Right cardiac atrium (tissue), 5 donors: ENCODE measurements at places on chromosomes 7 and 10. TPM values are rescaled to one million over a fixed set of nuclear protein-coding genes. Genes with fewer than 3 reads are reported as not detected.

- no peak for DNase-seq
Observed at GRCh38 chr10:103884681-103885139, 29.3 kb upstream of the SH3PXD2A start.

DNA sequence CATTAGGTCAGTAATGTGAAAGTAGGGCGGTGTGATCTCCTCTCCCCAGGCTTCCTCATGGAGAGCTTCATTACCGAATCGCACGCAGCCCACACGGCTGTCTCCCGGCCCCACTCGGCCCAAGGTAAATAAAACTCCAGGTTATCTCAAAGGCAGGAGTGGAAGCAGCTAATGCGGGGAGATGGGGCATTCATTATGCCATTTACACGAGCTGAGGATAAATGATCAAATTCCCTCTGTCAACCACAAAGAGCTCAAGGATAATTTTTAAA, 93.5 kb downstream of the ADARB2 start:
- DNase-seq = no peak

- DNase-seq = no peak
Observed at GRCh38 chr7:143456992-143457793, 13.9 kb downstream of the TAS2R60 start.

DNA sequence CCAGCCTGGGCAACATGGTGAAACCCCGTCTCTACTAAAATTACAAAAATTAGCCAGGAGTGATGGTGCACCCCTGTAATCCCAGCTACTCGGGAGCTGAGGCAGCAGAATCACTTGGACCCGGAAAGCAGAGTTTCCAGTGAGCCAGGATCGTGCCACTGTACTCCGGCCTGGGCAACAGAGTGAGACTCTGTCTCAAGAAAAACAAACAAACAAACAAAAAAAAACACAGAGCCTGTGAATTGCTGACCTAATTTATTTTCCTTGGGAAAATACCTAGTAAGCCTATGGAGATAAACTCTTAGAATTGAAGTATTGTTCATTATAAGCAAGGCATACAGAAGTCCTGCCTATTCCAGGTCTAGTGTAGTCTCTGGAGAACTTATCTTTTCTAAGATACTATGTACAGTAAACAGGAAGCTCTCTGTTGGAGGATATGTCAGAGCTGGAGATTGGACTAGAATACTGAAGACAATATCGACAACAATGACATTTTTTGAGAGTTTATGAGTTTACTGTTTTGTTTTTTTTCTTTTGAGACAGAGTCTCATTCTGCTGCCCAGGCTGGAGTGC, 14.9 kb downstream of the GTF2I start:
- no peak for DNase-seq

DNA sequence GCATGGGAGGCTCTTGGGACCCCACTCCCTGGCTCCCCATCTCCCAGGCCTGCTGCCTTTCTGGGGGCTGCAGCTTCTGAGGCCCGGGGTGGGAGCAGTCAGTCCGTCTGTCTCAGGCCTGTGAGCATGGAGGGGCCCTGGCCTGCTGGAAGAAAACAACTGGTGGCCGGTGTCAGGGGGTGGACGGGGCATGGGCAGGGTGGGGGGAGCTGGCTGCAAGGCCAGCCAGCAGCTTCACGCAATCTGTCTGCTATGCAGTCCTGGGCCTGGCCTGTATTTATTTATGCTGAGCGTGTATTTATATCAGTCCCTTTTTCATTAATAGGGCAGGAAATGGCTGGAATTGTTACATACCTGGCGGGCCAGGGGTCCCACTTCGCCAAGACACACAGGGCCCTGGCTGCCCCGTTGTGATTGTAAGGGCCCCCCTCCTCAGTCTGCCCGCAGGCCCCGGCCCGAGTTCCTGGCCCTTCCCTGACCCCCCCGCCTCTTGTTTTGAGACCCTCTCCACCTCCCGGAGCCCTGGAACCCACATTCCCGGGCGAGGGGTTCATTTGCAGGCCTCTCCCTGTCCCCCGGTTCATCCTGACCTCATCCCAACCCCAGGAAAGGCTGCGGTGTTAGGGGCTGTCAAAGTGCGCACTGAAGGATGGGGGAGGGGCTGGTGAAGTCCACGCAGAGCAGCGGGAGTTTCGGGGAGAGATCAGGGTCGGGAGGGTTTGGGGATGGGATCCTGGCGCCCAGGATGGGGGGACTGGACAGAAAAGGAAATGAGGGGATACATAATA, 8.2 kb downstream of the TMEM270 start:
- DNase-seq = peak; percentile 64

DNA sequence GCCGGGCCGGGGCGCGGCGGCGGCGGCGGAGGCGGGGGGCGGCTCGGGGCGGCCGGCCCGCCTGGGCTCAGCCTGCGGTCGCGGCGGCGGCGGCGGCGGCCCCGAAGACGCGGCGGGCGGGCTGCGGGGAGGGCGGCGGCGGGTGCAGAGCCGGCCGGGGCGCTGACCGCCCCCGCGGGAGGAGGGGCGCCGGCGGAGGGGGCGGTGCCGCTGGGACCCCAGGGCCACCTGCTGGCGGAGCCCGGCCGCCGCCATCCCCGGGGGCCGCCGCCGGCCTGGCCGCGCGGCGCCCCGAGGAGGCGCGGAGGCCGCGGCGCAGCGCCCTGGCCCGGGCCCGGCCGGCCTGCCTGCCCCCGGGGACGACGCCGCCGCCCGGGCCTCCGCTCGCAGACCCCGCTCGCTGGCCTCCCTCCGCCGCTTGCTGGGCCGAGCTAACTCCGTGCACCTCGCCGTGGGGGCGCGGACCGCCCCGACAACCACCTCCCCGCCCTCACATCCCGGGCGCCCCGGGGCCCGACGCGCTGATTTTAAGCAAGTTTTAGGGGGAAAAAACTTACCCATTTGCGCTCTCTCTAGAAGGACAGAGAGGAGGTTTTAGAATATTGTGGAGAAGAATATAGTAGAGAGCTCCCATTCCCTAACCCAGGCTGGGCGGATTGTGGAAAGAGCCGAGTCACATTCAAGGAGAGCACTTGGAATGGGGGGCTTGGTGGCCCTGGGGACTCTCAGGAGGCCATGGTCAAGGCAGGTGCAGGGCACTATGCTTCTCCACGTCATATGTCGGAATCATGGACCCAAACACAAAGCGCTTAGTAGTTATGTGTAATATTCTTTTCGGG, at the start of gene BEND7:
TSS of gene BEND7 (minus strand) at position 140 of the 839 bp plus-strand sequence. CDS start 481 bp downstream, outside the sequence.
- peak; percentile 40 for DNase-seq

DNA sequence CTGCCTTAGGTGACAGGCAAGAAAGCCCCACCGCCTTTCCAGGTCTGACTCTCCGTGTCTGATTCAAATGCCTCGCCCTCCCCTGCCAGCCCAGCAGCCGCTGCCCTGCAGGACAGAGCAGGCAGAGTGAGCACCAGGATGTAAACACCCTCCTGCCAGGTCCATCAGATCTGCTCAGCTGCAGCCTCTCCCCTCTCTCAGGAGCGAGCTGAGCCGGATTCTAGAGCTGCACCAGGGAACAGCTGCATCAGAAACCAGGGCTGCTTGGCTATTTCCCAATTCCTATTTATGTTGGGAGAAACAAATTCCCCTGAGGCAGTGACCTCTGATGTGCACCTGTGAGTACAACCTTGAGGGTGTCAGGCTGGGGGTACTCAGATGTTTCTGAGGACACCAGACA, 121.5 kb upstream of the ZMIZ1 start:
- no peak for DNase-seq

The CD36 gene
- total RNA-seq = 489 TPM

DNA sequence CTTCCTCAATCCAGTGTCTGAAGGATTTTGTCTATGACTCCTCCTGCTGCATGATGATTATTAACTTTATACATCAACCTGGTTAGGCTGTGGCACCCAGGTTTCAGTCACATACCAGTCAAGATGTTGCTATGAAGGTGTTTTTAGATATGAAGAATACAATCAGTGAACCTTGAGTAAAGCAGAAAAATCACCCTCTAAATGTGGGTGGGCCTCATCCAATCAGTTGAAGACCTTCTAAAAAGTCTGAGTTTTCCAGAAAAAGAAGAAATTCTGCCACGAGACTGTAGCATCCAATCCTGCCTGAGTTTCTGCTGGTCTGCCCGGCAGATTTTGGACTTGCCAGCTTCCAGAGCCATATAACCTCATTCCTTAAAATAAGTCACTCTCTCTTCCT, 126.1 kb upstream of the FRMD4A start:
- no peak for DNase-seq

- DNase-seq = no peak
Observed at GRCh38 chr10:113491967-113492565, 60.8 kb upstream of the HABP2 start.

DNA sequence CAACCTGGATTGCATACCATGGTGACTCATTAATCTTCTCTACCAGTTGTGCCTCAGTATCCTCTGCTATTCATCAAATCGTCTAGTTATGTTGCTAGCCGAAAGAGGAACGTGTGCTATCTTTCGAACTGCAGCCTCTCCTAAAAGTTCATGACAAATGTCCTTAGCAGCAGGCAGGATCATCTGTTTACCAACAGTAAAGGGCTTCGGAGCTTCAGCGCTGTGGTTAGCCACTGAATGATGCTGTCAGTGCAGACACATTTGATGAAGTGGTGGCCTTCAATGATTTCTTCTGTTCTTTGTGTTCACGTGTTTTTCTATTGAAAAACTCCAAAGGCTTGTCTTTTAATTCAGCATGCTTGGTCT, 68.8 kb downstream of the CSTF2T start:
- DNase-seq = no peak

DNA sequence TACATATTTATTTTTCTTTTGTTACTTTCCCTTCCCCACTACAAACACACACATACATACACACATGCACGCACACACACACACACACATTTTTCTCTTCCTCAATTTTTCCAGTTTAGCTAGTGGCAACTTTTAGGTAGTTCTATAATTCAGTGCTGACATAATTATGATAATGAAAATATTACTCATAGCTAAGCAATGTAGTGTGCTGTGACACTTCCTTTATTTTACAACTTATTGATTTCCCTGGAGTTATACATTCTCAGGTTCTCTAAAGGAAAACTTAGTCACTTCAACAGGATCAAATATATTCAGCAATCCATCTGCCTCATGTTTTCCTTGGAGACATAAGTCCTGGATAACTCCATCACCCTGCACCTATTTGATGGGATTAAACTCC, 151.6 kb downstream of the CACNA2D1 start:
- no peak for DNase-seq

DNA sequence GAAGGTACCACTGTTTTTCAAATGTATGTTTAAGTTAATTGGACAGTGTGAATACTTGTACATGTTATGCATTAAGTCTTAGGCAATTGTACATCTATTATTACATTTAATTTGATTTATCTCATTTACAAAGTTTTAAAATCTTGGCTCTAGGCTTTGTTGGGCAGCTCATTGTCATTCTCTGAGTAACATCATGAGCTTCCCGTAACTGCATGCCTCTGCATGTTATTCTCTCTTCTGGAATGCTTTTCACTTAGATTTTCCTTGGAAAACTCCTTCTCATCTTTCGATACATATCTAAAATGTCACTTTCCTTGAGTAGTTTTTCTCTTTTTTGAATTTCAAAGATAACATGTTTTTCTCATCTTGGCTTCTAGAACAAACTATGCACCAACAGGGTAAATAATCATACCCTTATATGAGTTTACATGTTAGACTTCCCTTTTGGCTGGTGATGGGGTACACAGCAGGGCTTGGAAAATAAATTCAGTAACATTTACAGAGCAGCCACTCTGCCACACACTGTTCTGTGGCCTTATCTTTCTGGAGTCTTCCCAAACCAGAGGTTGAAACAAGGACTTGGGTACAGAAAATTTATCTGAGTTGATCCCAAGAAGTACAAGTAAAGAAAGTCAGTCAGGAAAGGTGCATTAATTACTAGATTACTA, 42.2 kb upstream of the A1CF start:
- DNase-seq = no peak

The TEX47 gene
- not detected for total RNA-seq

- DNase-seq = no peak
Observed at GRCh38 chr7:6621195-6622133, 6.1 kb downstream of the ZNF853 start.

The IGFBP1 gene
- total RNA-seq = not detected

DNA sequence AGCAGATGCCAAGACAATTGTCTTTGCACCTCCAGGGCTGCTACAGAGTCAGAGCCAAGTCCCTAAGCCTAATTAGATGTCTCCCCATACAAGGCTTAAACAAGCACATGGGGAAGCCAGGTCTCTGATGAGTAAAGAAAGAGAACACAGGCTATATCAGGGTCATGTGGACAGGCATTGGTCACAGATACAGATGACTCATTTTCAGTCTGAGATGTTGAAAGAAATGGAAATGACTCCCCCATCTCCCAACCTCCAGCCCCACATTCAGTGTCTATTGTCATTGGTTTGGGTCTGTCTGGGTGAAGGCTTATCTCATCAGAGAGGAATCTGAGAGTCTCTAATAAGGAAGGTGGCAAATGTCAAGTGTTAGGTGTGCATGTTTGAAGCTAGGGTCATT, 290.1 kb upstream of the KIAA1217 start:
- no peak for DNase-seq

GRCh38 chr10:99784016-99784726, 1.7 kb downstream of the ABCC2 start:
- DNase-seq = peak; percentile 42

DNA sequence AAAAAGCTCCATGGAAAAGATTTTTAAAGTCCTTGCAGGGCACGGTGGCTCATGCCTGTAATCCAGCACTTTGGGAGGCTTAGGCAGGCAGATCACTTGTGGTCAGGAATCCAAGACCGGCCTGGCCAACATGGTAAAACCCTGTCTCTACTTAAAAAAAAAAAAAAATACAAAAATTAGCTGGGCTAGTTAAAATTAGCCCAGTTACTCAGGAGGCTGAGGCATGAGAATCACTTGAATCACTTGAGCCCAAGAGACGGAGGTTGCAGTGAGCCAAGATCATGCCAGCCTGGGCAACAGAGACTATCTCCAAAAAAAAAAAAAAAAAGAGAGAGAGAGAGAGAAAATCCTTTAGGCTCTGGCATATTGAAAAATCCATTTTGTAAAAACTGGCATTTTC, 61.9 kb downstream of the CCDC6 start:
- no peak for DNase-seq

GRCh38 chr7:2143981-2144595, 88.7 kb downstream of the MAD1L1 start:
- DNase-seq = no peak

- DNase-seq = no peak
Observed at GRCh38 chr10:27020243-27020642, 80.1 kb downstream of the ANKRD26 start.

DNA sequence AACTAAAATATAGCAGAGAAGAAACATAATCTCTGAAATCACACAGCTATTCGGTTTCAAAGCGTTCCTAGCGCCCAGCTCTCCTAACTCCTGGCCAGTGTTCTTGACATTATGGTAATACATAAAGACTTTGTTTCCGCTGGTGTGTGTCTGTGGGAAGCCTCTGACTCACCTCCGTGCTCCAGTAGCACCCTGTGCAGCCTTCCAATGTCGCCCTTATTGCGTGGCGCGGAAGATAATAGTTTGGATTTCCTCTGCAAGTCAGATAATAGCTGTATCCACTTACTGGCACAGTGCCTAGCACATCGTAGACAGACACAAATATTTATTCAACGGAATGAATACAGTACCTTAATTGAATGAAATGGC, 570 bp downstream of the BMS1 start:
- DNase-seq = peak; percentile 30

The CFAP46 gene
- total RNA-seq = 1.8 TPM

- no peak for DNase-seq
Observed at GRCh38 chr7:112930787-112931186, 140.6 kb upstream of the TMEM168 start.

The PSMC2 gene
- 117 TPM for total RNA-seq

The FAM24B gene
- total RNA-seq = 1.4 TPM

The CFAP43 gene
- 0.09 TPM for total RNA-seq

GRCh38 chr7:112929421-112929820, 139.2 kb upstream of the TMEM168 start:
- DNase-seq = no peak

- no peak for DNase-seq
Observed at GRCh38 chr7:6546498-6547251, 4.6 kb downstream of the GRID2IP start.
